Left cardiac atrium (tissue), 4 donors: ENCODE measurements at places on chromosomes 5 and 9.
A peak's percentile ranks its signal among the peaks of the same experiment; 100 is the strongest.

DNA sequence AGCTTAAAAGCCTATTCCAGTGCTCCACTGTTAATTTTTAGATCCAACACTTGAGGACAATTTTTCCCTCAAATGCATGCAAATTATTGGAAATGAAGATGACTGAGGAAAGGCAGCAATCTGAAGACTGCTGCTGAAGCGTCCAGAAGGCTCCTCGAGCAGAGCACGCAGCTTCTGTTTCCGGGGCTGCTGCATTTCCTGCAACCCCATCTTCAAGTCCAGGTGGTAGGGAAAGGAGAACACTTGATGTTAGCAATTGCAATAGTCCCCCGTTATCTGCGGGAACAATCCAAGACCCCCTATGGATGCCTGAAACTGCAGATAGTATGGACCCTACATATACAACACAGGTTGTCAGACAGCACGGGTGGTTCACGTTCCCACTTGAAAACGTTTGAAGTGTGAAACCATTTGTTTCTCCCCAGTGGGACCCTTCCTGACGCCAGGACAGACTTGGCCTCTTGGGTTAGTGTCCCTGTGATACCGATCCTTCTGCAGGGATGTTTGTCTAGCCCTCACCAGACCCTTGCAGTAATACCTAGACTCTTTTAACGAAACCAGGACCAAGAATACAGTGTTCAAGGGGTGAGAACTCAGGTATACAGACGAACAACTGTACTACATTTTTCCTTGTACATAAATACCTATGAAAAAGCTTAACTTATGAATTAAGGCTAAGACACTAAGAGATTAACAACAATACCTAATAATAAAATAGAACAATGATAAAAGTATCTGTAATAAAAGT, 152.3 kb downstream of the HSD17B3 start:
- DNase-seq: no peak

- no peak for DNase-seq
Measured at GRCh38 chr9:109110329-109111021, 9.3 kb downstream of the TMEM245 start.

DNA sequence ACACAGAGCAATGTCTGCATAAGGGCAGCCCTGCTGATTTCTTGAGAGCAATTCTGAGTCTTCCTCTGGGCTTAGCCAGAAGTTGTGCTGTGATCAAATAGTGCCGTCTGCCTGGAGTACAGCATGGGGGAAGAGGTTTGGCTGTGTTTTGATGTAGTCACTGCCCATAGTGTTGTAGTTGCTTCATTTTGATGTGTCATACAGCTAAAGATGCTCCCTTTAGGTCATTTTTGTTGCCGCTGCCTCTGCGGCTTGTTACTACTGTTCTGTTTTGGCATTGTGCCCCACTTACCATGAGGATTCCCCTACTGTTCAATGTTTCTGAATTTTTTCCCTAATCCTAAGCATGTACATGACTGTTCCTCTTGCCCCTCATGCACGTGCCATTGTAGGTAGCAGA, 23.0 kb downstream of the SLC36A1 start:
- no peak for DNase-seq

GRCh38 chr9:123305879-123306278, 37.5 kb upstream of the STRBP start:
- no peak for DNase-seq

- DNase-seq: no peak
Measured at GRCh38 chr5:139783436-139783965, 12.1 kb upstream of the PSD2 start.

- DNase-seq: no peak
Measured at GRCh38 chr5:73419465-73420390, 28.8 kb downstream of the FOXD1 start.

DNA sequence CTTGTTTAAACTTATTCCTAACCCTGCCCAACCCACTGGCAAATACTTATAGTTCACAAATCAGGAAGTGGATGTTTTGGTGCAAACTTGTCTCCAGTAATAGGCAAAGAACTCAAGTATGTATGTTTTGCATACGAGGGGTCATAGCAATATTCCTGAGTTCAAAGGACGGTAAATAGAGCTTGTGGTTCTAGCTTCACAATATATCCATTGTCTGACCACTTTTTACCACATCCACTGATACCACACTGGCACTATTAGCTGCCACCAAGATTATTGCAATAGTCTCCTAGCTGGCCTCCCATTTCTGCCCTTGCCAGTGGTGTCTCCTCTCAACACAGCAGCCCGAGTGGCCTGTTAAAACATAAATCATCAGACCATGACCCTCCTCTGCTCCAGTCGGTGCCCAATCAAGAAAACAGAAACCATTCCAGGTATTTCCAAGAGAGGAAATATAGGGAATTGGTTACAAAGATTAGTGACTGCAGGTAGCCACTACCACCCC, 17.0 kb downstream of the GRXCR2 start:
- DNase-seq: no peak

GRCh38 chr9:27638716-27639115, 65.4 kb upstream of the C9orf72 start:
- DNase-seq: no peak

- DNase-seq: no peak
Measured at GRCh38 chr5:19208397-19208796, 779.6 kb downstream of the CDH18 start.

GRCh38 chr5:117759849-117760499, 1185.4 kb upstream of the SEMA6A start:
- DNase-seq: no peak

DNA sequence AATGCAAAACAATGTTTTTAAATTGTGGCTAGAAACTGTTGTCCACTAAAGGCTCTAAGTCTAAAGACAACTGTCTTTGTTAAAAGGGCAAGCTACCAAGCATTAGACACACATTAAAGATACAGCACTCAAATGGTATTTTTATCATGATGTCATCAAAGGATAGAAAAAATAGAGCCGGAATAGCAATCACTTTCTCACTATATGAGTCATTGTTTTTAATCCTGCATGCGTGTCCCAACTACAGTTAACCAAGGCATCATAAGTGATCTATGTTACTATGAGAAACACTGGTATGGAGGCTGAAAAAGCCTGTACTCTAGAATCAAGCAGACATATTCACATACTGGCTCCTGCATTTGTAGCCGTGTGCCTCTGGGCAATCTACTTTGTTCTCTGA, 1.9 kb upstream of the PJA2 start:
- DNase-seq: no peak

DNA sequence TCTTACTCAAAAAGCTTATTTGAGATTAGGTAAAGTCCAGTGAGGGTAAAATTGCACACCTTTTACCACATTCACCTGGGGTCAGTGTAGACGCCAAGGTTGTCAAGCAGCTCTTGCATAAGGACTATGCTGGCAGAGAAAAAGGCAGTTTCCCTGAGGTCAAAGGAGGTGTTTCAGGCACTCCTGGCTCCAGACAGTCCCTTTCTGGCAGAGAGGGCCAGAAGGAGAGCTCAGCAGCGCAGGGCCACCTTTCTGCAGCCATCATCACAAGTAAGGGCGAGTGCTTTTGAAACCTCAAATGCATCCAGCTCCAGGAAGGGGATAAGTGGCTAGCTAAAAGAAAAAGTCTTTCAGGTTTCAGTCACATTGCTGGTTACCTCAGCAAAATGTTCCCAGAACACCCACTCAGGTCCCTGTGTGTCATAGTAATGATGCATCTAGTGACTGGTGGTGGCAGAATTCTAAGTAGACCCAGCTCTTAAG, 16.7 kb upstream of the IL13 start:
- DNase-seq: no peak

- no peak for DNase-seq
Measured at GRCh38 chr9:137172901-137173795, 1.3 kb upstream of the TMEM210 start.

DNA sequence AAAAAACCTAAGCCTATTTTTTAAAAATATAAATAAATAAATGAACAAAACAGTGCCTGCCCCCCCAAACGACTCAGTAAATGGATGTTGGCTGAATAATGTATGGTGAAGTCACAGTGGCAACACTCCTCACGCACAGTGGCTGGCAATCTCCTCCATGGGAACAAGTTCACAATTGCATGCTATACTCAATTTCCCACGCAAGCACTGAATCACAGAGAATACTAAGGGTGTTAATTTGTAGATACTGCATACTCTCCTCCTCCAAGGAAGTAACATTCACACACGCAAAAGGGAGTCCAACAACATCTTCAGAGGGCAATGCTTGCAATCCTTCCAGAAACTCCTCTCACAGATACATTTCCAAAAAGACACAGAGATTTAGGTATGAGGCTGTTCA, 47.5 kb downstream of the SERINC5 start:
- DNase-seq: no peak

DNA sequence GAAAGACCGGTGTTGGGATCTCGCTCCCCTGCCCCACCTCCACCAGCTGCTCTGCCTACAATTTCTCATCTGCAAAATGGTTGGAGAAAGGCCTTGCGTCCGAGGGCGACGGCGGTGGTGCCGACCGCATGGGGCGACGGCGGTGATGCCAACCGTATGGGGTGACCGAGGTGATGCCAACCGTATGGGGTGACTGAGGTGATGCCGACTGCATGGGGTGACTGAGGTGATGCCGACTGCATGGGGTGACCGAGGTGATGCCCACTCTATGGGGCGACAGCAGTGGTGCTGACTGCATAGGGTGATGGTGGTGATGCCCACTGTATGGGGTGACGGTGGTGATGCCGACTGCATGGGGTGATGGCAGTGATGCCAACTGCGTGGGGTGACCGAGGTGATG, 171.0 kb downstream of the OLFM1 start:
- DNase-seq: no peak

- DNase-seq: no peak
Measured at GRCh38 chr9:73234008-73234360, 82.3 kb downstream of the ANXA1 start.

GRCh38 chr9:27627188-27627564, 53.9 kb upstream of the C9orf72 start:
- no peak for DNase-seq

DNA sequence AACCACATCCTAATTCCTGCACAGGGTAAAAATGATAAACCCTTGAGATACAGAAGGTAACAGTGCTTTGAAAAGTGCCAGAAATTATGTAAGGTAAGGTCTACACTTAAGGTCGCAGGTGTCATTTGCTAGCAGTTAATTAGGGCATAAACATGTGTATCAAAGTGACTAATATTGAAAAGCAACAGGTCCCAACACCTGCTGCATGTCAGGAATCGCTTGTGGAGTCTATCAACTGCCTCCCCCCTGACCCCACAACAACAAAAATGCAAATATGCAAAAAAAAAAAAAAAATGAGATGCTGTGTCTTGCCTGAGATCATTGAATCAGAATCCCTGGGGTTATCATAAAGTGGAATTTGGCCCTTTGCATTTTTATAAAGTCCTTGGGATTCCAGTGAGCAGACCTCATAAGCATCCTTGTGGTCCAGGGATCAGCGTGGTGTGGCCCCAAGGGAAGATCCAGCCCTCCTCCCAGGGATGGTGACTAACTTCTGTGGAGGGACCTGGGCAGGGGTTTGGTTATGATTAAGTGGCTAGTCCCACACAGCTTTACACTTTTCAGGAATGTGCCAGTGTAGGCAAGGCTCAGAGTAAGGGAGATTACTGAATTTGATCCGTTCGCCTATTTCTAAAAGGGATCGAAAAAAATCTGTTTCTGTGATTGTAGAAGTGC, 92.5 kb upstream of the TNFSF8 start:
- no peak for DNase-seq

GRCh38 chr5:113448252-113448651, 13.5 kb upstream of the TSSK1B start:
- DNase-seq: no peak

DNA sequence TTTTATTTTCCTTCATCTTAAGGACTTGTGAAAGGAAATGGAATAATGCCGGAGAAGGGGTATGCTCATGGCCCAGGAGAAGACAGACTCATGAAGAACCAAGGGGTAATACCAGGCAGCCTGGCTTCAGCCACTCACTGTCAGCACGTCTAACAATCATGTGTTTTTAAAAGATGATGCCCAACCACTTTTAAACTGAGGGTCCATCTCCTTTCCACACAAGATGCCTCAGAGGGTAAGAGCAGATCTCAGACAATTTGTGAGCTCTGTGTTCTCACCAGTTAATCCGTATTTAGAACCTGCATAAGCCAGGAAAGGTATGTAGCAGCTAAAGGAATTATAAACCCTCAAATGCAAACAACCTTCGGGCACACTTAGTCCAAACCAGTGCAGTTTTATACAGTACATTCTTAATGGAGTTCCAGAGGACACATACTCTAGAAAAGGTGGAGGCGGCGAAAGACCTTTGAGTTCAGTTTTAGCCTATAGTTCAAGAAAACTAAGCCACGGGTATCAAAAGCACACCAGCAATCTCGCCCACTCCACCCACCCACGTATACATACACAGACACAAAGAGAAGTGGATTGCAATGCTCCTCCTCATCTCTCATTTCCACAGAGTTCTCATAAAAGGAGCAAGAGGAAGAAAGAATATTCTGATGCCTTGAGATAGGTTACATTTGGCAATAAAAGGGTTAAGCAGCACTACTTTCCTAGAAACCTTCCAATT, 2.6 kb downstream of the DIAPH1 start:
- no peak for DNase-seq

DNA sequence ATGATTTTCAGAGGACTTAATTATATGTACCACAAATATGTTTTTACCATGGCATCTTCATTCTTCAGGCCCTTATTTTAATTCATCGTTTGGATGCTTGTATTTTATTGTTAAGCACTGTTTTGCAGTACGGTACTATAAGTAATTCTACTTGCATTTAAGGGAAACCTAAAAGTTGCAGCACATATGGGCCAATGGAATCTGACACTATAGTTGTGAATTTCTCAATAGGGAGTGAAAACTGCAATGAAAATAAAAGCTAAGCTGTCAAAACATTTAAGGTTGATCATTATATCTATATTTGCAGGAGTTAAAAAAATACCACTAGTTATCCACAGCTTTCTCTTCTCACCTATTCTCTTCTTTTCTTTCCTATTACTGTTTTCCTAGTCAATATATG, 1071.8 kb downstream of the MAT2B start:
- DNase-seq: no peak

GRCh38 chr9:127862075-127863011, 7.9 kb upstream of the ENG start:
- DNase-seq: peak; percentile 91
